ENCODE measurements at places on chromosomes 2 and 18.
A peak's percentile ranks its signal among the peaks of the same experiment; 100 is the strongest.

DNA sequence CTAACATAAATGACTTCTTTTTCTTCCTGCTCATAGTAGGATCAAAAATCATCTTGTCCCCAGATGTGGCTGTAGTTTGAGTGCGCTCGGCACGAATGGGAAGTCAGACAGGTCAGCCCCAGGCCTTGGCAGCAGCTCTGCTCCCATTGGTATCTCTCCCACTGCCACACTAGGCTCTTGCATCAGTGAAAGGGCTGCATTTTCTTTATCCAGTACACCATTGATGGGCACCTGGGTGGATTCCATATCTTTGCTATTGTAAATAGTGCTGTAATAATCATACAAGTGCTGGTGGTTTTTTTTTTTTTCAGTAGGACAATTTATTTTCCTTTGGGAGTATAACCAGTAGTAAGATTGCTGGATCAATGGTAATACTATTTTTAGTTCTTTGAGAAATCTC lies 865.5 kb downstream of the CCDC85A start:
- no peak for DNase-seq

DNA sequence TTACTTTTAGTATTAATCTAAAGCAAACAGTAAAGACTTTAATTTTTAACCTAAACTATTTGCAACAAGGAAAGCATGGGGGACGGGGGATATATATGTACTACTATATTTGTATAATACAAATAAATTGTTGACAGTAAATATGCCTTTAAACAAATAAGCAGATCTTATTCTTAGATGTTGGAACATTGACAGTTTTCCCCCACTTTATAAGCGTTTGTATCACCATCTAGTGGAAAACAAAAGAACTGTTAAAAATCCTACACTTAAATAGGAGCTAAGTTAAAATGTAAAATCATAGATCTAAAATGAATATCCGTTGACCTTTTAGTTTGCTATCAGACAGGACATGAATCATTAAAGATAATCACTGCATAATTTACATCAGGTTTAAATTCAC lies 50.0 kb downstream of the RBBP8 start:
- no peak for DNase-seq

DNA sequence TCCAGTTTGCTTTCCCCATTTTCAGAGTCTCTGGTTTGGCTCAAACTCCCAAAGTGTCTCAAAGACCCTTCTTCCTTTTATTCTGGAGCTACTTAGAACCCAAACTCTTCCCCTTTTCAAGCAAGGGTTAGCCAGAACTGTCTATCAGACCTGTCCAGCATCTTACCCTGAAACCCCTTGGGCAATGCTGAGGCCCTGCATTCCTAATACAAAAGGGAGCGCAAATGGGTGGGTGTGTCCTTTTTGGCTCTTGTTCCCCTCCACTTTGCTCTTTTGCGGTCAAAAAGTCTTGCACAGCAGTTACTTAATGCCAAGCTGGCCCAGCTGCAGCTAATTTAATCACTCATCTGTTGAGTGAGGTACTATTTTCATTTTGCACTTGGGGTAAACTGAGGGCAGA lies 231.2 kb upstream of the FOSL2 start:
- no peak for DNase-seq

DNA sequence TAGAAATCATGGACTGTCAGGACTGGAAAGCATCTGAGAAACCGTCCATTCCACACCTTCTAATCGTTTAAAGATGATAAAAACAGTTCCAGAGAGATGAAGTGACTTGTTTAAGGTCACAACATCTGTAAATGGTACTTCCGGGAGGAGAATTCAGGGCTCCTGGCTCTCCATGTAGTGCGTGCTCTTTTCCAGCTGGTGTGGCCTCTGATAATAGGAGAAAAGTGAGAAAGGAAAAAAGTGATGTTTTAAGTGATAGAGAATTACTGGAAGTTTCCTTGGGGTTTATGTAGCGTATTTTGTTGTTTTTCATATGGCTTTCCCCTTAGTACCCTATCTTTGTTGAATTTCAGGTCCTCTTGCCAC lies 663 bp downstream of the C2orf49 start:
- DNase-seq: no peak

DNA sequence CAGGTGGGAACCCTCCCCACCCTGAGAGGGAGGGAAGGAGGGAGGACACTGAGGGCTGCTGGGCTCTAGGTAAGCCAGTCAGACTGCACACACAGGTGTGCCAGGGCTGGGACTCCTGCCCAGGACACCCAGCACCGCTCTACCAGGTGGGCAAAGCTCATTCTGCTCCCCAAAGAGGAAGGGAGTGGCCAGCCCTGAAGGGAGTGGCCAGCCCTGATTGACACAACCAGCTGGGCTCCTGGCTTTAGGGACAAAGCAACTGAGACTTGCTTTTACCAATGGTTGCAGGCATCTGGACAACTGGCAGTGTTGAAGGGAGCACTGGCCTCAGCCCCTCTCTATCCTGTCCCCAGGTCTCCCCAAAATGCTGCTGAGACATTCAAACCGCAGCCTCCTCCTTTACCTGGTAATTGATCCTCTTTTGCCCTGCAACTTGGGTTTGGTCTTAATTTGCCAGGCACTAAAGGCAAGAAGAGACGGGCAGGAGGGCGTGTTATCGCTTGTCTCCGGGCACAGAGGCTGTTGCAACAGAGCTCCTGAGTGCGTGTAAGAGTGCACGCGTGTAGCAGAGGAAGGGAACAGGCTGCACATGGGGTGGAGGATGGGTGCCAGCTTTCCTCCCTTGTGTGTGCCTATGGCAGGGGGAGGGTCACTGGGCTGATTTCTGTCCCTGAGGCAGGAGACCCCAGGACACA lies 14.5 kb upstream of the FOSL2 start:
- DNase-seq: no peak

DNA sequence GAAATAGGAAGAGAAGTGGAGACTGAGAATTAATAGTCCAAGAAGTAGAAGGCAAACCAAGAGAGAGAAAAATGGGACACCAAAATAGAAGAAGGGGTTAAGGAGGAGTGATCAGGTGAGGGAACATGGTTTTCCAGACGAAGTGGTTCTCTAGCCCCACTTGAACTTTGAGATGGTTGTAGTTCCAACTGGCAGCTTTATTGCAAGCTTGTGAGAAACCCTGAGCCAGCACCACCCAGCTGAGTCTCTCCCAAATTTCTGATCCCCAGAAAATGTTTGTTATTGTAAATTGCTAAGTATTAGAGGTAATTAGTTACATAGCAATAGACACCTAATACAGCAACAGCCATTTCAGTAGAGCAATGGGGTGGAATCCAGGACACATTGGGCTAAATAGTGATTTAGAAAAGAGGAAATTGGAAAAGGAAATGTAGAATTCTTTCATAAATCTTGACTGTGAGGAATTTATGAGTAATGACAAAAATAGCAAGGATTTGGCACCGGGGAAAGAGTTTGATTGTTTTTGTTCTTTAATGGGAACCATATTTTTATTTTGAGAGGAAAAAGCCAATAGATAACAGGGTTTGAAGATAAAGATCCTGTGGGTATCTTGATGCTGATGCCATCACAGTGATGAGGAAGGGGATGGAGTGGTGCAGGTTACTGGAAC lies 62.1 kb upstream of the XDH start:
- no peak for DNase-seq

DNA sequence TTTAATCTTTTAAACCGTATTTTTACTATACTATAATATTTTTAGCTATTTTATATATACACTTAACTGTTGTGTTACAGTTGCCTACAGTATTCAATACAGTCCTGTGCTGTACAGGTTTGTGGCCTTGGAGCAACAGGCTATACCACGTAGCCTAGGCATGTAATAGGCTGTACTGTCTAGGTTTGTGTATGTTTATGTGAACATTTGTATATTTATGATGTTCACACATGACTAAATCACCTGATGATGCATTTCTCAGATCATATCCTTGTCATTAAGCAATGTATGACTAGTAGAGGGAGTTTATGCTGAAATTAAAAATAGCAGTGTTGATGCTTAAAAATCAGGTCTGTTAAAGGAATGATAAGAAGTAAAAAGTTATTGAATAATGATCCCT lies 92.3 kb upstream of the RANBP2 start:
- DNase-seq: no peak

DNA sequence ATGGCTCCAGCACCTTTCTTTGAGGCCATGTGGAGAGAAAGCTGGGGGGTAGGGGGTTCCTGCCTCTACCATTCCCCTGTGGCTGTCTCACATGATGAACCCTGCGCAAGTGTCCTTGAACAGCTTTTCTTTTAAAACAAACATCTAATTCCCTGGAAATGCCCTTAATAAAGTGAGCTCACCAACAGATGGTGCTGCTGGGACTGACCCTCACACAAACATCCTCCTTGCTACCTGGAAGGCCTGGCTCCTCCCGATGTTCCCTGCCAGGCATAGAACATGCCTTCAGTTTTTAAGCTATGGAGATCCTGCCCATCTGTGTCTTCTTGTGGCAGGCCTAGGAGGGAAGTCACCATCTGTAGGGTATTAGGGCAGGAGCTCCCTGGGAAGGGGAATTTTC lies 60.7 kb upstream of the GATA6 start:
- no peak for DNase-seq

DNA sequence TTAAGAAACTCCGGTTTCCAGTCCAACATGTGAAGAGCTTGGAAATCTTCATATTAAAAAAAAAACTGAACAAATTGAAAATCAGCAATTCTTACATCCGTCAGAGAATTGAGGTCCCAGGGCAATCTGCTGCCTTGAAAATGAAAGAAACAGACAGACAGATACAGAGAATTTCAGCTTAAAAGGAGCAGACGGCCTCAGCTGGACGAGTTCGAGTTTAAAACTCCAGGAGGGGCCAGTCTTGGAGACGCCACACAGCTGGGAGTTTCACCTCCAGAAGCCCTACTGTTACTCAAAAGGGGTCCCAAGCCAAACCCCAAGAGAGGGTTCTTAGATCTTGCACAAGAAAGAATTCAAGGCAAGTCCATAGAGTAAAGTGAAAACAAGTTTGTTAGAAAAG lies 226.5 kb upstream of the ARL4C start:
- DNase-seq: no peak

GRCh38 chr2:26948800-26949199 lies 21.6 kb upstream of the MAPRE3 start:
- no peak for DNase-seq

DNA sequence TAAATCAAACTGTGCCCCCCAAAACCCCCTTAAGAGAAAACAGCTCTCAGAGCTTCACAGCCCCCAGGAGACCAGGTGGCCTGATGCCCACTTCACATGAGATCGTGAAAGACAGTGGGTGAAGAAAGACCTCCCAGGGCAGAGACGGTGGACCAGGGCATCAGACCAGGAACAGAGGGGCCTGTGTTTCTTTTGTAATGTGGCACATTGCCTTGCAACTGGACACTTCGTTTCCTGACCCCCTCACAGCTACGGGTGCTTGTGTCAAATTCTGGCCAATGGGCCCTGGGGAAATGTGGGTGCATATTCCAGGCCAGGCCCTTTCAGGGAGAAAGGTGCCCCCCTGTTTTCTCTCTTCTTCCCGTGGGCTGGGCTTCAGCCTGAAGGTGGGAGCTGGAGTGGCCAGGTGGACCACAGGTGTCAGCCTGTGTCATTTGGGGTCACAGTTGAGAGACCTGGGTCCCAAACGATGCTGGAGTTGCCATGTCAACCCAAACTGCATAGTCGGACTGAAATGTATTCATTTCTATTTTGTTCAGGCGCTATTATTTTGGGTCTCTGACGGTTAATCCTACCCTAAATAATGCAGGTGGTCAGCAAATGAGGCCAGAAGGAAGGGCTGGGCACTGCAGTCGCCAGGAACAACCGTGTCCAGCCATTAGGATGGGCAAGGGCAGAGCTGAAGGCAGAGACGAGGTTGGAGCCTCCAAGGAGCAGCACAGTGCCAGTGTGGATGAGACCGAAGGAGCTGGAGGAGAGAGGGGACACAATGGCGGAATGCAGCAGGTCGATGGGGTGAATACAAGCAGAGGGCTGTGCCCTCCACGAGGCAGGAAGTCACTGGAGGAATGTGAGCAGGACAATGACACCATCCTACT lies 338.2 kb downstream of the EIPR1 start:
- no peak for DNase-seq

DNA sequence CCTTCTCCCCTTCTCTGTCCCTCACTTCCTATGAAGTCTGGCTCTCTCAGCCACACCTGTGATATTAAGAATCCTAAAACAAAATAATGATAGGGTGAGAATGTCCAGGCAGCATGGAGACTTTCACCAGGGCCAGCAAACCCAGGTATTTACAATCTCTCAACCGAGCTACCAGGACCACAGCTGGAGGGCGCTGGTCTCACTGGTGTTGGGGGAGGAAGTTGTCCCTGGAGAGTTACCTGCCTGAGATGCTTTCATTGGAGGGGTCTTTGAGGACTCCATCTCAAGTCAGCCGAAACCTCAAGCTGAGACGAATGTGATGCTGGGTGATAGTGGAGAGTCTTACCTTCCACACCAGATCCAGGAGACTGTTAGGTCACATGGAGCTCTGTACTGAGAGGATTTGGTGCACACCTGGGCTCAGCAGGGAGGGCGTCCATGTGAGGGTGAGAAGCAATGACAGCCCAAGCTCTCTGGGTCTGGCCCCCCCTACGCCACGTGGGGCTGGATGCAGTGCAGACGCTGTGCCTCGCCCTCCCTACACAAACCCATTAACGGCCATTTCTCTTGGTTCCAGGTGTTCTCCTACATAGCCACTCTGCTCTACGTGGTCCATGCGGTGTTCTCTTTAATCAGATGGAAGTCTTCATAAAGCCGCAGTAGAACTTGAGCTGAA lies 27.4 kb downstream of the MAL start:
- DNase-seq: no peak

DNA sequence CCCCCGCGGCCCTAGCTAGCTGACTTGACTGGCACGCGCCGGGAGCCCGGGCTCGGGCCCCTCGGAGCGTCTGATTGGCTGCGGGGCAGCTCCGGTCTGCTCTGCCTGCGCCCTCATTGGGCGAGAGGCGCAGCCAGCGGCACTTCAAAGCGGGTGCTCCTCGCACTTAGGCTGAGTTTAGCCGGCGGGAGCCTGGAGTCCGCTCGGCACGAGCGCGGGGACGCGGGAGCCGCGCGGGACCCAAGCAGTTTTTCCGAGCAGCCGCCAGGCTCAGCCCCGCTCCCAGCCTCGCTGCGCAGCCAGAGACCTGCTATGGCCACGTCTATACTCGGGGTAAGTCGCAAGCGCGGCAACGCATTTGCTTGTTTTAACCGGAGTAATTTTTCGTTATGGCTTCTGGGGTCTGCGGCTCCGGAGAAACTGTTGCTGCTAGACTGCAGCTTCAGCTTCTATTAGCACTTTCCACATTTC lies at the start of gene SP9:
SP9 (plus strand) TSS at position 174 of the 471 bp plus-strand sequence; CDS start at position 313, 139 bp downstream.
- peak; percentile 42 for DNase-seq

- no peak for DNase-seq
Measured at GRCh38 chr2:97714950-97715652, 1.7 kb downstream of the ZAP70 start.

DNA sequence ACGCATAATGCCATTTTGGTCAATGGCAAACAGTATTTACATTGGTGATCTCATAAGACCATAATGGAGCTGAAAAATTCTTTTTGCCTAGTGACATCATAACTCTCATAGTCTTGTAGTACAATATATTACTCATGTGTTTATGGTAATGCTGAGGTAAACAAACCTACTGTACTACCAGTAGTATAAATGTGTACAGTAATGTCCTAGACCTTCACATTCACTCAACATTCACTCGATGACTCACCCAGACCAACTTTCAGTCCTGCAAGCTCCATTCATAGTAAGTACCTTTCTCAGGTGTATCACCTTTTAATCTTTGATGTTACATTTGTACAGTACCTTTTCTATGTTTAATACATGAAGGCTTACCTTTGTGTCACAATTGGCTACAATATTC lies 558.2 kb upstream of the PIK3C3 start:
- DNase-seq: no peak

GRCh38 chr2:19609266-19609665 lies 250.8 kb upstream of the OSR1 start:
- no peak for DNase-seq
